ENCODE measurements at places on chromosomes 1 and 21.

DNA sequence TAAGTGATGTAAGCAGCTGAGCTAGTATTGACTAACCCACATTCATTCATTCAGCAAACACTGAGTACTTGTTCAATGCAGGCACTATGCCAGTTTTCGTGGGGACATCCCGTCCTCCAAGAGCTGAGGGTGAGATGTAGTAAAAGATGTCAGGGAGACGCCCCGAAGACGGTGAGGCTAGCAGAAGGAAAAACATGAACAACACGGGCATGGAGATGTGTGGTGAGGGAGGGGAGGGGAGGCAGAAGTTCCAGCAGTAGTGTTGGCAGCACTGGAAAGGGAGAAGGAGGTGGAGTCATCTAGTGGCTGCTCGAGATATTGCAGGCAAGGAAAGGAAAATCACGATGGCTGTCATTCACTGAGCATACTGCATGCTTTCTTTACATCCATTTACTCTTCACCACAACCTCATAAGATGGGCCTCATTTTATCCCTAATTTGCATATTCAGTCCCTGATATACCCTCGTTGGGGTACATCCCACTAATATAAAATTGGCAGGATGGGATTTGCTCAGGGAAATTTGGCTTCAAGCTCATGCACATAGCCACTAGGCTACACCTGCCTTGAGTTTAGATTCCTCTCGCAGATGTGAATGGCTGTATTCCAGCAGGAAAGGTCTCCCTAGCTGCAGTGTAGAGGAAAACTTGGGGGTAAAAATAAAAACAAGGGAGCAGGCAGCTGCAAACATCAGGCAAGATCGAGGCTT, 14.5 kb downstream of the PDZK1IP1 start:
- no peak for DNase-seq

- DNase-seq = no peak
These were observed 176.0 kb upstream of the NRIP1 start for GRCh38 chr21:15240848-15241247.

DNA sequence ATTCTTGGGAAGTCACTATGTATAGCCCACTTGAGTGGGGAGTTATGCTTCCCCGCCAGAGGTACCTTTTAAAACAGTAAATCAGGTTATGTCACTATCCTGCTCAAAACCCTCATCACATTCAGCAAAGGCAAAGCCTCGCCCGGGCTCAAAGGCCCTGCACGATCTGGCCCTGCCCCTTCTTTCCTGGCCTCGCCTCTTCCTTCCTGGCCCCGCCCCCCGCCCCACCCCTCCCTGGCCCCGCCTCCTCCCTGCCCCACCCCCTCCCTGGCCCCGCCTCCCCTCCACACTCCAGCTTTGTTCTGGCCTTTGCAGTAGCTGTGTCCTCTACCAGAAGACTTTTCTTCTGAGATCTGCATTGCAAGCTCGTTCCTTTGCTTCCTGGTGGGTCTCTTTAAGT, 6.6 kb downstream of the LDLRAD2 start:
- DNase-seq = no peak

GRCh38 chr1:109479311-109479710, 4.4 kb upstream of the ATXN7L2 start:
- peak; percentile 52 for DNase-seq

DNA sequence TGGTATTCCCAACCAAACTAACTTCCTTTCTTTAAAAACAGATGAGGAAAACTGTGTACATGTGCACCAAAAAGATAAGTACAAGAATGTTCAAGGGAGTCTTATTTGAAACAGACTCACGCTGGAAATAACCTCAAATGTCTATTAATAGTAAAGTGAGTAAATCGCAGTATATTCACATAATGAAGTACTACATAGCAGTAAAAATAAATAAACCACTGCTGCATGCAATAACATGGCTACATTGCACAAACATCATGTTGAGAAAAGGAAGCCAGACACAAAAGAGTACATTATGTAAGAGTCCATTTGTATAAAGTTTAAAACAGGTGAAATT, 5.2 kb upstream of the DENND2D start:
- no peak for DNase-seq

Data from ascending aorta (tissue), 2 donors.